Suppressor macrophage treated with lipopolysaccharide for 4 hours (primary cell): ENCODE measurements at places on chromosomes 2 and 18.

- no peak for DNase-seq
These were observed 178.6 kb downstream of the MGAT5 start for GRCh38 chr2:134432435-134432883.

DNA sequence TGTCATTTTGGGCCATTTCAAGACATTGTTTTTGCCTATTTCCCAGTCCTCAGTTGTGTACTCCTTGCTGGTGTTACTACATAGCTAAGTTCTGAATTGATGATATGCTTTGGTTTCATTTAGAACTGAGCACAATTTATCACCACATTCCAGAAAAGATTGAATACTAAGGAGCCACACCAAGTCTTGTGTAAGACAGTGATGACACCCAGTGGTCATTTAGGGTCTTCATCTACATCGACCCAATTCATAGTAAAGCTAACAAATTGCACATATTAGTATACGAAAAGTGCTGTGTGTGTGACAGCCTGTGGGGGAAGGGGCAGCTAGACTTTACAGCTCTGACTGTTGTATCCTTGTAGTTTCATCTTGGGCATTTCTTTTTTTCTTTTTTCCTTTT, 10.9 kb upstream of the DLX2 start:
- no peak for DNase-seq

GRCh38 chr18:23802817-23803216, 113.6 kb downstream of the LAMA3 start:
- DNase-seq, result no peak

DNA sequence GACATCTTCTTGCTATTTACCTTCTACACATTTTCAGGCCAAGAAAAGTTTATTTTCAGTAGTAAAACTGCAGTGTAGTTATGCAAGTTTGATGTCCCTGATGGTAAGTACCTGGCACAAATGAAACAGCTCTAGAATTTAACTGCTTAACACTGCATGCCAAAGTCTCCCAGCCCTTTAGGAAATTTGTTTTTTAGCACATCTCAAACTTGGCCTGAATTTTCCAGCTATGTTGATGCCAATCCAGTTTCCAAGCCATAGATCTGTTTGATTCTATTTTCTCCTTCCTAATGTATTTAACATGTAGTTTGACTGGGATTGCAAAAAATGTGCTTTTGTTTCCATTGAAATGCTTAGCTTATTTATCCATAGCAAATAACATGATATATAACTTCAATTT, 29.3 kb upstream of the ZNF385B start:
- DNase-seq, result no peak

DNA sequence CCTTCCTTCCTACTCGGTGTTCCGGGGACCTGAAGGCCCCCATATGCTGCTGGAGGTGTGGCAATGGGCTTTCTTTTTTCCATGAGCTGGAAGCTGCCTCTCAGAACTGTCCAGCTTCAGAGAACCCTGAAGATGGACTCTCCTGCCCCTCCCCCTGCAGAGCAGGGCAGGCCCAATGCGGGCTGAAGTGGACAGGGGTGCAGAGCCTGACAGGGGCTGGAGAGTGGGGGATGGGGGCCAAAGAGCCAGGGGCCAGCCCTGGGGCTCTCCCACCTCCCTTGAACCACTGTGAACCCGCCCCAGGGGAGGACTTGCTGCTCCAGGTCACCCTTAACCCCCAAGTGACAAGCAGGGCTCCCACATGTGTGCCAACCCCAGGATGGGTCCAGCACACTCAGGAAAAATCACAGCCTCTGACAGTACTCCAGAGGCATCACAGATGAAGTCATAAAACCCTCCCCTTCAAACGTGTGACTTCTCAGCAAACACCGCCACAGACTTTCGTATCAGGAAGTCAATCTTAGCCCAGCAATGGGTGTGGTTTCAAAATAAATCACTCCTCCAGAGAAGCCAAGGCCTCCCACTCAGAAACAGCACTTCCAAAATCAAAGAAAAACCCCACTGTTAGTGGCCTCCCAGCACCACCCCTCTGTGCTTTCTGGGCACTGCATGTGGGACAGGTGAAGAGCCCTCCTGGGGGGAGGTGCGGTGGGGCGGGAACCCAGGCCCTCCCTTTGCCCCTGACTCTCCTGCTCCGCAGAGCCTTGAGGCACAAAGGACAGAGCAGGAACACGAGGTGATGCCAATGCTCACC, 135.8 kb downstream of the HDAC4 start:
- DNase-seq, result peak; percentile 92

DNA sequence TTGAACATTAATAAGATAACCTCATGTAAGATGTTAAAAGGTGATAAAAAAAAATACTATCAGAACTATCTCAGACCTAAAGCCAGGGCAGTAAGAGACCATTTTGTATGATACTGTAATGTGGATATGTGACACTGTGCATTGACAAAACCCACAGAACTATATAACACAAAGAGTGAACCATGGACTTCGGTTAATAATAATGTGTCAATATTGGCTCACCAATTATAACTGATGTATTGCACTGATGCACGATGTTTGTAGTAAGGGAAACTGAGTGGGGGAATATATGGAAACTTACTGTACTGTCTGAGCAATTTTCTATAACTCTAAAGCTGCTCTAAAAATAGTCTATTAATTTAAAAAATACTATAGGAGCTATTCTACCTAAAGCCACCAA, 40.7 kb upstream of the PARD3B start:
- DNase-seq, result no peak

DNA sequence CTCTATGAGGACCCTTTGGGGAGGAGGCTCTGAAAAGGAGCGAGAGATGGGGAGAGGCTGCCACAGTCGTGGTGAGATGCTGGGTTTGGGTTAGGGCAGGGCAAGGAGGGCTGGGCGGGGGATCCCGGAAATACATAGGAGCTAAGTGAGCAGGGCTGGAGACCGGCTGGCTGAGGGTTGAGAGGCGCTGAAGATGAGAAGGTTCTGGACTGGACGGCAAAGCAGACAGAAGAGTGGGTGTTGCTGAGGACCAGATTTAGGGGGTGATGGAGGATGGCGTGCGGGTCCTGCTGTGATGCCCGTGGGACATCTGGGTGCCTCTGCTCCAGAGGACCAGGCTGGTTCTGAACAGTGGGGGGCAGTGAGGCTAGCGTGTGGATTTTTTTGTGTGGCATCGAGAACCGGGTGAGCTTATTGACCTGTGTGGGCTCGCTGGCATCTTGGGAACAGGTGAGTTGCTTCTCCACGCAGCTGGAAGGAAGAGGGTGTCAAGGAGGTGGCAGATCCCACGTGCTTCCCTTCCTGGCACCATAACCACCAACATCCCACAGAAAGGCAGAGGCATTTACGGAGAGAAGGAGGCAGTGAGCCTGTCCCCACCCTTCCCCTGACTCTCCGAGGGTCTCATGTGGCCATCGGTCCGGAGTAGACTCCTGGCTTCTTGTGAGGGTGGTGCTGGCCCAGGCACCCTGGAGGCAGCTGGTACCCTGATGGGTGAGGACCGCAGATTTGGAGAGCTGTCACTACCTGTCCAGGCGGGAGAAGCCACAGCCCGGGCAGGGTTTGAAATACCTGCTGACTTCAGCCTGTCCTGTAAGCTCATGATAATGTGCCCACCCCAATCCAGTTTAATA, 70.3 kb downstream of the ASB1 start:
- DNase-seq, result no peak

- no peak for DNase-seq
These were observed 148.3 kb downstream of the GULP1 start for GRCh38 chr2:188439986-188440385.
